ENCODE measurements at places on chromosomes 4 and X.

GRCh38 chrX:129961180-129962083 lies 21.0 kb upstream of the BCORL1 start:
- DNase-seq = peak; percentile 39

DNA sequence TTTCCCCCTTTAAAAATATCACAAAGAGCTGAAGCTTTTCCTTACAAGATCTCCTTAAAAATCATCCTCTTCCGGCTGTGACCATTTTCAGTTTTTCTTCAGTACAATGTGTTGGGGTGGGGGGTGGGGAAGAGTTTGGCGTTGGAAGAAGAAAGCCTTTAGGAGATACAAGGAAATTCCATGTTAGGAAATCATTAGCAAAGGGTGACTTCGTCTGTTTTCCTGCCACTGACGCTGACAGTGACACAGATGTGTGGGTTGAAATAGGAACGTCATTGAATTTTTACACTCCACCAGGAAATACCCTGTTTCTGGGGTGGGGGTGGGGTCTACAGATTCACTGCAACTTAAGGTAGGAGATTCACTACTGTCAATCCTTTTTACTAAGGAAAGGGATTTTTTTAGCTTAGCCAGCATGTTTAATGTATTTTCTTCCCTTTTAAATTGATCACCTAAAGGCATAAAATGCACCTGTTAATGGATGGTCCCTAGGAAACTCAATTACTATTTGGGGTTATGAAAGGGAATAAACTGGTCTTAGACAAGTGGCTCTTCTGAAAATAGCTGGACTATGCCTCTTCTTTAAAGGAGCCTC lies 3.9 kb downstream of the MAMLD1 start:
- no peak for DNase-seq

DNA sequence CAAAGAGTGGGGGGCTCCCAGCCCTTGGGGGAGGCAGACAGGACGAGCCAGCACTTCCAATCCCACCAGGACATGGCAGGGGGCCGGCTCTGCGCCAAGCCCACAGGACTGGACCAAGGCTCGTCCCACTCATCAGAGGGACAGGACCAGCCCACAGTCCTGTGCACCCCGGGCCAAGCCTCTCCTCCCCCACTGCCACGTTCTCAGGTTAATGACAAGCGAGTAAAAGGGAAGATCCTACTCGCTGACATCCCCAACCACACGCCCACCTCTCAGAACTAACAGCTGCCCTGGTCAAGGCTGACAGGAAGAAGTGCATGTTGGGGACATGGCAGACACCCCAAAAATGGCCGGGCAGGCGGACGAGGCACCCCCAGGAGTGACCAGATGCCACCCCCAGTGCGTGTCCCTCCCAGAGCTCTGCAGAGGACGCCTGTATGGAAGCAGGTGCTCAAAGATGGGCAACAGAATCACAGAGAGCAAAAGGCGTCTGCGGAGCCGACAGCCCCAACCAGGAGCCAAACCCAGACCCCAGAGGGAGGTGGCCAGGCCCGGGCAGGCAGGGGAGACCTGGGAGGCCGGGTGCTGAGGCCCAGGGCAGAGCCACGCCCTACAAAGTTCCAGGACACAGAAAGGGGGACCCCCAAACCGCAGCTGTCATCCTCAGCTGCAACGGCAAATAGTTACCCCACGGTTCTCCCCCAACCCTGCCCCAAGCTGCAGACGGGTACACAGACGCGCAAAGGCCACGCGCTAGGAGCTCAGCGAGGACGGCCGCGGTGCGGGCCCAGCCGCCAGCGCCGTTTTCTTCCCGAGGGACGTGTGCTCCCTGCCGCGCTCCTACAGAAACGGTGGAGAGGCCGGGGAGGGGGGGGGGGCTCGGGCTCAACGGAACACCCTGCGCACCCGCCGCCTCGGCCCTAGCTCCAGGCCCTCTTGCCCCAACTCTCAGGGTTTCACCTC lies 1.7 kb downstream of the CTBP1 start:
- DNase-seq = no peak

GRCh38 chr4:31592293-31592692 lies 872.1 kb downstream of the PCDH7 start:
- no peak for DNase-seq

GRCh38 chr4:118979712-118980111 lies 91.1 kb downstream of the SYNPO2 start:
- DNase-seq = no peak

DNA sequence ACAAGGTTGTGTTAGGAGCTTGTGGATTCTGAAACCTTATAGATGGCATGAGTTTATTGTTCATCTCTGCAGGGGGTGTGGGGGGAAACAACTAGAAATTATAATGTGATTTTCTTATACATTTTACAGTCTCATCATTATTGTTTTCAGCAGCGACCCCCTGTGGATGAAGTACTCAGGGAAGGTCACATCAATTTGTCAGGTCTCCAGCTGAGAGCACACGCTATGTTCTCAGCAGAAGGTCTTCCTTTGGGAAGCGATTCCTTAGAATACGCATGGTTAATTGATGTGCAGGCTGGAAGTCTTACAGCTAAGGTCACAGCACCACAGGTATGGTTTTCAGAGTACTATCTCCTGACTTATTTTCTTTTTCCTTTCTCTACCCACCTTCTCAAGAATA lies 72.2 kb downstream of the BLTP1 start:
- DNase-seq = no peak

DNA sequence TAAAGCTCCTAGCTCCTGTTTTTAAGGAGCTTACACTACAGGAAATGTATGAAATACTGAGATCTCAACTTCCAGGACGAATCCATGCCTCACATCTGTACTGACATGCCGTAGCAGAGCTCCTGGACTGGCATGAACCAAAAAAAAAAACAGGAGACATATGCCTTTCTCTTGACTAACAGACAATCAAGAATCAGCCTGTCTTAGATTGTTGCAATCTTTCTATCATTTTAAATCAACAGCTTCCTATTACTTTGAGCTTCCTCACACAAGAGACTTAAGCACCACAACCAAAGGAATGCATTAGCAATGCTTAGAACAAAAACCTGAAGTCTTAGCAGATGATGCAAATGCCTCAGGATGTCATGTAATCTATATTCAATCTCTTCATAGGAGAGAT lies 34.7 kb upstream of the AREG start:
- no peak for DNase-seq

- no peak for DNase-seq
Measured at GRCh38 chr4:96630839-96631238, 790.9 kb downstream of the PDHA2 start.

GRCh38 chr4:110877778-110878370 lies 255.0 kb upstream of the PITX2 start:
- DNase-seq = no peak

GRCh38 chrX:14936561-14936960 lies 63.3 kb downstream of the MOSPD2 start:
- DNase-seq = no peak

DNA sequence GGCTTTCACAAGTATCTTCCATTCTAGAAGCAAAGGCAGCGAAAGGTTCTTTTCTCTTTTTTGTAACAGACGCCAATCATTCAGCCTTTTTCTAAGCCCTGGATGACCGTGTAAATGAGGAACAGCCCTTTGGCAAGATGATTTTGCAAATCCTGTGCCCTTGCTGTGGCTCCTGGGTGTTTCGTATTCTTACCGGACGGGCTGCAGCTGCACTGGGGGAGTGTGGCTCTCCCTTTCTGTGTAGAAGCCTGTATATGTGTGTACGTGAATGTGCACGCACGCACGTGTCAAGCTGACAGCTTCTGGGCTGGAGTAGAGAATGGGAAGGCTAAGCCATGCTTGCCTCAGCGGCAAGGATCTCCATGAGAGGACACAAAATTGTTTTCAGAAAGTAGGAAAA lies 8.2 kb downstream of the GRPEL1 start:
- no peak for DNase-seq

DNA sequence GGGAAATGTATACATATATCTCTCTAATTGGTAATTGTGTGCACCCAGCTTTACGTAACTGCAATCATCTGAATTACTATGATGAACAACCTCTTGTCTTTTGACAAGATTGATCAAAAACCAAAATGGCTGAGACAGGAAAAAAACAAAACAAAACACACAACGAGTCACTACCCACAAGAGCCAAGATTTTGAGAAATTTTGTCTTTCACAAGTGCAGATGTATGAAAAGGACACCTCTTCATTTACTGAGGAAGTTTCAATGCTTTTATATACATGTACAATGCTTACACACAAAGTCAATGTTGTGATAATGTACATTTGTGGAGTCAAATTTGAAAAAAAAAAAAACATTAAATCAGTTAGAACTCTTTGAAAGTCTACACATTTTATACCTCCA lies 224.6 kb downstream of the SCFD2 start:
- DNase-seq = no peak

GRCh38 chr4:20592663-20593062 lies 107.6 kb upstream of the PACRGL start:
- DNase-seq = no peak

GRCh38 chr4:23888421-23889319 lies 1.2 kb downstream of the PPARGC1A start:
- no peak for DNase-seq
